ENCODE measurements at places on chromosomes 13 and 19. TPM values are rescaled to one million over a fixed set of nuclear protein-coding genes. Genes with fewer than 3 reads are reported as not detected.

The TMEM238 gene
- 27.4 TPM for total RNA-seq

The ADAMTSL5 gene
- 0.83 TPM for total RNA-seq

The CEACAM8 gene
- not detected for total RNA-seq

The ZNF571 gene
- 42.1 TPM for total RNA-seq

DNA sequence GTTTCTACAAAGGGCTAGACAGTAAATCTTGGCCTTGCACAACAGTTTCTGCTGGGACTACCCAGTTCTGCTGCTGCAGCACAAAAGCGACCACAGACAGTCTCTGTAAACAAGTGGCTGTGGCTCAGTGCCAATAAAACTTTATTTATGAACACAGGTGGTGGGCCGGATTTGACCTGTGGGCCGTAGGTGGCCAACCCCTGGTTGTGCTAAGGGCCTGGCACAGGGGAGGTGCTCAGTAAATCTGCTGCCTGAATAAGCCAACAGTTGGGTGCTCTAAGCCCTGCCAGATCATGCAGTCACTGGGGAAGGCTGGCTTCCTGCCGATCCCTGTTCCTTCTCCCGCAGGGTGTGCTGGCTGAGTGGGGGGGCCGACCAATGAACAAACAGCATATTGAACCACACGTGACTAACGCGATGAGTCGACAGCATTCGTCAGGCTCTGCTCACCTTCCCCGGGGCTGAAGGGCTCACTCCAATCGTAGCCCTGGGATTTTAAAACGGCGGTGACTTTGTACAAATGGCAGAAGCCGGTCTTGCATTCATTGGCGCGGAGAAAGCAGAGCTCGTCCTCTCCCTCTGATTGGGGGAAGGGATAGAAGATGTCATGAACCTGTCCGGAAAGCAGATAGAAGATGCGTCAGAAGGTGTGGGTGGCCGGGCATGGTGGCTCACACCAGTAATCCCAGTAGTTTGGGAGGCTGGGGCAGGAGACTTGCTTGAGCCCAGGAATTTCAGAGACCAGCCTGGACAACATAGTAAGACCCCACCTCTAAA lies 24.3 kb upstream of the MYDGF start:
- peaks cover 55% of the 10 kb centered on the region for H3K4me1 ChIP-seq
- peak; percentile 92 for DNase-seq
- H3K4me3 ChIP-seq, result no peak overlapping the region
- H3K27ac ChIP-seq, result peak overlapping the region; percentile 85
- peaks cover 90% of the 10 kb centered on the region for H3K36me3 ChIP-seq
- H3K27me3 ChIP-seq, result no peaks in the 10 kb centered on the region

GRCh38 chr13:83350569-83350968 lies 531.7 kb downstream of the SLITRK1 start:
- no peak overlapping the region for H3K4me3 ChIP-seq
- no peaks in the 10 kb centered on the region for H3K27me3 ChIP-seq
- H3K27ac ChIP-seq, result no peak overlapping the region
- DNase-seq, result no peak
- no peaks in the 10 kb centered on the region for H3K36me3 ChIP-seq
- H3K4me1 ChIP-seq, result no peaks in the 10 kb centered on the region

DNA sequence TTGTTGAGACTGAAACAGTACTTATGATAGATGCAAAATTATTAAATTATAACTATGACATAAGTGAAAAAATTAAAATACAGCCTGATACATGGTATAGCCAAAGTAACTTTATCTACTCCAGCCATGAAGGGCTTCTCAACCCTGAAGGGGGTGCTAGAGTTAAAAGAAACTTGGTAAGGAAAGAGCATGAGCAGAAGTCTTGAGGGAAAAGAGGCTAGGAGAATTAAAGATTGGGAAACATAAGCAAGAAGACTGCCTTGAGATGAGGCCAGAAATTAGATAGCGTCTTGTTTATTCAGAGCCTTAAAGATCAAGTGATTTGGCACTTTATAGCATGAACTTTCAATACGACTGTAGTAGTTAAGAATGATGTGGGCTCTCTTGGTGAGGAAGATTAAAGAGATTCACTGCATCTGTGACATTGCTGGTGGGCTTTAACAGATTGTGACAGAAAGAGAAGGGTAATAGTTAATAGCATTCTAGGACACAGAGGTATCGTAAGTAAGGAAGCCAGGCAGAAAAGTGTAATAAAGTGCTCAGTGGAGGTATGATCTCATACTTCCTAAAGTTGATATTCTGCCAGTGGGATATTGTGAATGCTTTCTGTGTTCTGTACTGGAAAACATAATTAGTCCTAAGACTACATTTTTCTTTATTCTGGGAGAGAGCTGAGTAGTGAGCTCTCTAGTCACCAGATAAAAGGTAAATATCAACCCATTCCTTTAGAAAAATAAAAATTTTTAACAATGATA lies 385.4 kb upstream of the PRR20A start:
- no peaks in the 10 kb centered on the region for H3K27me3 ChIP-seq
- no peak overlapping the region for H3K4me3 ChIP-seq
- no peak overlapping the region for H3K27ac ChIP-seq
- DNase-seq, result no peak
- no peaks in the 10 kb centered on the region for H3K4me1 ChIP-seq

DNA sequence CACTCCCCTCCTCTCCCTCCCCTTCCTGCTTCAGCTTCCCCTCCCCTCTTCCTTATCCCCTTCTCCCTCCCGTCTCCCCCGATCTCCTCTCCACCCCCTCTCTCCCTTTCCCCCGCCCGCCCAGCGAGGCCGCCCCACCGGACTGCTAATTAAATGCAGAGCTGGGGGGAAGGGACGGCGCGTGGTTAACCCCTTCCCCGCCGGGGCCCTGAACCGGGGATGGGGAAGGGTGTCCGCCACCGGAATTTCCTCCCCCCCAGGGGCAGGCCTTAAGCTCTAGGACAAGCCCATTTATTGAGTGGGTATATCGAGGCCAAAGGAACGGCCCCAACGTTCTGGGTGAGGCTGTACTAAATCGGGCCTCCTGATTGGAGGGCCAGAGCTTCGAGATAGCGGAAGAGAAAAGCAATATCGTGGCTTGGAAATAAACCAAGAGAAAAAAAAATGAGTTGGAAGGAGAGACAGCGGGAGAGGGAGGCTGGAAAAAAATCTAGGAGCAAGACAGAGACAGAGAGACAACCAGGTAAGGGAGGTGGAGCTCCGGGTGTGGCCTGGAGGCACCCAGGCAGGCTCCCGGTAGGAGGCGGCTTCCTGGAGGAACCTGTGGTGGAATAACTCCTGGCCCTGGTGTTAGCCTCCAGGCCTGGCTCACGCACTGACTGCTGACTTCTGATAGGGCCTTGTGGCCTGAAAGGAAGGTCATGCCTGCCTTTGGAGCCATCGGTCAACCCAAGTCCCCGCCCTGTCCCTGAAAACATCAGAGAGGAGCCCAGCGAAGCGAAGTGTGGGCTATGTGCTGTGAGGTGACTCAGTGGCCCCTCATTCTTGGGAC lies 11.6 kb upstream of the JUND start:
- peak overlapping the region; percentile 91 for H3K27ac ChIP-seq
- DNase-seq, result peak; percentile 93
- H3K4me1 ChIP-seq, result peaks cover 45% of the 10 kb centered on the region
- no peaks in the 10 kb centered on the region for H3K27me3 ChIP-seq

GRCh38 chr13:113722921-113723320 lies 36.1 kb upstream of the TMEM255B start:
- H3K4me3 ChIP-seq, result no peak overlapping the region
- H3K27me3 ChIP-seq, result no peaks in the 10 kb centered on the region
- H3K27ac ChIP-seq, result no peak overlapping the region

DNA sequence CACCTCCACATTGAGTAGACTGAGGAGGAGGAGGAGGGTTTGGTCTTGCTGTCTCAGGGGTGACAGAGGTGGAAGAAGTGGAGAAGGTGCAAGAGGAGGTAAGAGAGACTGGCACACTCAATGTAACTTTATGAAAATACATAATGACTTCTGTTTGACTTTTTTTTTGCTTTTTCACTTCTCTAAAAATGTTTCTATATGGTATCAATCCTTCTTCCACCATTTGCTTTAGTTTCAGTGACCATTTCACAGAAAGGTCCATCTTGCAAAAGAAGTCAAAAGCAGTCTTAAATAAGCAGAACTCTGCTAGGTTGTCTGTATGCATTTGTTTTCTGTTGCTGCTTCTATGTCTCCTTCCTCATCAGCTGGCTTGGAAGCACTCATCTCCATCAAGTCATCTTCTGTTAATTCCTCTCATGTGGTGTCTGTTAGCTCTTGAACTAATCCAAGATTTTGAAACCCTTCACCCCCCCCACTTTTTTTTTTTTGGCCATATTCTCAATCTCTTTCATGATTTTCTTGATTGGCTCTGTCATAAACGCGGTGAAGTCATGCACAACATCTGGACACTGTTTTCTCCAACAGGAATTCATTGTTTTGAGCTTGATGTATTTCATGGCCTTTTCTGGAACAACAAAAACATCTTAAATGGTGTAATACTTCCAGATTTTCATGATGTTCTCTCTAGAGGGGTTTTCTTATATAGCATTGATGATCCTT lies 80.8 kb downstream of the KL start:
- H3K27me3 ChIP-seq, result no peaks in the 10 kb centered on the region
- no peaks in the 10 kb centered on the region for H3K36me3 ChIP-seq
- H3K4me3 ChIP-seq, result no peak overlapping the region
- peaks cover 4% of the 10 kb centered on the region for H3K4me1 ChIP-seq
- H3K27ac ChIP-seq, result peak overlapping the region; percentile 52

DNA sequence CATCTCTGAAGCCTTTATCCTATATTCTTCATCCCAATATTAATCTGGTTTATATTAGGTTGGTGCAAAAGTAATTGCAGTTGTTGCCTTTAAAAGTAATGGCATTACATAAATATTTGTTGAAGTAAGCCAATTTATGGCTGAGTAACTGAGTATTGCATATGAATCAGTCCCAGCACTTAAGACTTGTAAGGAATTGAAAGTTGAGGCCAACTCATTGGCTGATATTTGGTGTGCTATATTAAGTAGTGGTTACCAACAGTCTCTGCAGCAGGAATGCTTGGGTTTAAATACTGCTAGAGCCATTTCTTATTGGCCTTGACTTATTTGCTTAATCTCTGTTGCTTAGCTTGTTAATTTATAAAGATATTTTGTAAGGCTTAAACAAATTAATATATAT lies 460.7 kb downstream of the GPC6 start:
- no peaks in the 10 kb centered on the region for H3K4me1 ChIP-seq
- no peak overlapping the region for H3K4me3 ChIP-seq
- H3K27ac ChIP-seq, result no peak overlapping the region
- no peaks in the 10 kb centered on the region for H3K36me3 ChIP-seq
- DNase-seq, result no peak

DNA sequence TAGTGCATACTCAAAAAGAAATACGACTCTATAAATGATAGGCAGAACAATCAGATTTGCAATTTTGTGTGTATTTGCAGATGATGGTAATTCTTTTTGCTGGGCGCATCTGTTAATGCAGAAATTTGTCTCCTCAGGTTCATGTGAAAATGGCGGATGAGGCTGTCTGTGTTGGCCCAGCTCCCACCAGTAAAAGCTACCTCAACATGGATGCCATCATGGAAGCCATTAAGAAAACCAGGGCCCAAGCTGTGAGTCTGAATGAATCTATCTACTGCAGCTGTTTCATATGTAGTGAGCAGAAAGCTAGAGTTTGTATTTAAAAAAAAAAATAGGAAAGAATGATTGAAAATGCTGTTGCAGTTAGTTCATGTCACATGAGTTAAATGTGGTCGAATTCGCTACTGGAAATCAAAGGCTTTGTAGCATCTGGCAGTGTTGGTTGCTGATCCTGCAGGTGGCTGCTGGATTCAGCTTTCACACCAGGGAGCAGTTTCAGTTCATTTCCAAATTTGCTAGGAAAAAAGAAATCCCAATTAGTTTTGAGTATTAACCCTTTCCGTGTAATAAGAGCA lies 66.0 kb downstream of the PCCA start:
- no peaks in the 10 kb centered on the region for H3K4me1 ChIP-seq
- H3K27me3 ChIP-seq, result no peaks in the 10 kb centered on the region
- no peak overlapping the region for H3K4me3 ChIP-seq
- no peak for DNase-seq
- no peak overlapping the region for H3K27ac ChIP-seq

DNA sequence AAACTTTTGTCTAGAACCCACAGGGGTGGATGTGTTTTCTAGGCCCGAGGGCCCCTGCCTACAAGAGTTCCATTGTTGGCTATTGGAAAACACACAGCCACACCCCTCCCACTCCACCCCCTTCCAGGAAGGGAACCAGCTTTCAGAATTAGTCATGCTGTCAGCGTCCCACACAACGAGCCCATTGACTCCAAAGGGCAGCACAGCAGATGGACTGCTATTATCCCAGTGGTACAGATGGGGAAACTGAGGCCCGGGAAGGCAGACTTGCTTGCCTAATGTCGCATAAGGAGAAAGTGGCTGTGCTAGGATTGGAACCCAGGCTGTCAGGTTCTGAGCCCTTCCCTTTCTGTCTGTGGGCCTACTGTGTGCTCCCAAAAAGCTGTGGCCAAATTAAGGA lies 8.1 kb upstream of the FXYD3 start:
- no peak overlapping the region for H3K4me3 ChIP-seq
- no peaks in the 10 kb centered on the region for H3K36me3 ChIP-seq

- no peak overlapping the region for H3K27ac ChIP-seq
- DNase-seq, result no peak
Measured at GRCh38 chr13:103246581-103247200, 180.5 kb upstream of the SLC10A2 start.

DNA sequence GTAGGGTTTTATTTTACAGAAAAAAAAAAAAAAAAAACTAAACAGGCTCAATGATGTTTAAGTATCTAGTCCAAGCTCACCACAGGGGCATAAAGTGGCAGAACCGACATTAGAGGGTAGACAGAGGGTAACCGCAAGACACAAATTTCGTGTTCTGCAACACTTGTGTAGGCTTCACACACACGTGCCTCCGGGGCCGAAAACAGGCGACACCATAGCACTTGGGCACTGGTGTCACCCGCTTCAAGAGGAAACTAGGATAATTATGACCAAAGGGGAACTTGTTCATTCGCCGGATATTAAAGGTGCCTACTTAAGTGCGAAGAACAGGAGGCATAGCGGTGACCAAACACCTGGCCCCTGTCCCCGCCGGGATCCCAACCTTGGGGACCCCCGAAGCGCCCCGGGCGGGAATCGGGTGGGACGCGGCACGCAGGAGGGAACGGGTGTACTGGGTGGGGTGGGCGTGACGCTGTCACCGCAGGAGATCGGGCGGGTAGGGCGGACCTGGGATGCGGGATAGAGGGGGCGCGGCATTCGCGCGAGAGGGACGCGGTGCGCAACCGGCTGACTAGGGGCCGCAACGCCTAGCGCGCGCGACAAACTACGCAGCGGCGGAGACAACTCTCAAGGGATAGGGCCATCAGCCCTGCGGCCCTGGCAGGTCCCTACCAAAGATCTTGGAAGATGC lies 558 bp downstream of the MZT1 start:
- H3K36me3 ChIP-seq, result no peaks in the 10 kb centered on the region
- H3K4me1 ChIP-seq, result peaks cover 32% of the 10 kb centered on the region
- H3K27ac ChIP-seq, result peak overlapping the region; percentile 49
- peak; percentile 77 for DNase-seq

- no peaks in the 10 kb centered on the region for H3K36me3 ChIP-seq
- no peaks in the 10 kb centered on the region for H3K4me1 ChIP-seq
Measured at GRCh38 chr13:94182185-94182761, 297.2 kb downstream of the DCT start.
